Activated CD4-positive, alpha-beta T cell treated with anti-CD3 and anti-CD28 coated beads for 36 hours (primary cell): ENCODE measurements at places on chromosomes 13 and 19. TPM values are rescaled to one million over a fixed set of nuclear protein-coding genes. Genes with fewer than 3 reads are reported as not detected.

DNA sequence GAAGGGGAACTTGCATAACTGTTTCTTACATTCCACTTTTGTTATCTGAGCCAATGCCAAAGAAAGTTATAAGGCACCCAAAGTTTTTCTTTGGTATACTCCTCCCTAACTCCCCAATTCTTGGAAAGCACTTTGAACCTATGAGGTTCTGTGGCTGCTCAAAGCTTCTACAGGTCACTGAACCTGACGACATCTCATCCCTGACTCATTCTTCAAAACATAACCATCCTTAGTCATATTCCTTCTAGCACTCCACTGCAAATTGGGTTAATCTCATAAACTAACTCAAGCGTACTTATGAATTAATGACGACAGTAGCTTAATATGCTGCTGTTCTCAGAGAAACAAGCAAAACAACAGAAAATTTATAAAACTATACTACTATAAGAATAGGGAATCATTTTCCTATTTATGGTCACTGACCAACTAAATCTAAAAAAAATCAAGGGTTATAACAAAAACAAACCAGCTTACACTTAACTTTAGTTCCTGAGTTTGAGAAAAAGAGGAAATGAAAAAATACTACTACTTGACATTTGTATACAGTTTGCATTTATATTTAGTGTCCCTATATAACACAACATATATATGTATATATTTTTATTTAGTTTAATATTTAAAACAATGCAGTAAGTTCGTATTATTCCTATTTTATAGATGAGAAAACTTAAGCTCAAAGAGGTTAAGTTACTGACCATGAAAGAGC, 69.1 kb downstream of the CAB39L start:
- no peak for DNase-seq

The KCNK6 gene
- 10.2 TPM for total RNA-seq

The FGF21 gene
- not detected for total RNA-seq

GRCh38 chr19:3693025-3693925, 7.0 kb downstream of the PIP5K1C start:
- DNase-seq = no peak

The SMAD9 gene
- total RNA-seq = 0.18 TPM

GRCh38 chr13:79898202-79898826, 417.4 kb downstream of the NDFIP2 start:
- DNase-seq = no peak

GRCh38 chr13:26872525-26873385, 112.2 kb upstream of the GPR12 start:
- DNase-seq = peak; percentile 82

The ZFP30 gene
- 11.1 TPM for total RNA-seq
